Activated naive CD4-positive, alpha-beta T cell (primary cell): ENCODE measurements at places on chromosomes 11 and 22.

GRCh38 chr11:58866788-58867187 is 22.3 kb upstream of the GLYATL2 start:
- DNase-seq = no peak

GRCh38 chr11:31326470-31327148 is 42.9 kb downstream of the DCDC1 start:
- no peak for DNase-seq

GRCh38 chr11:12126344-12127019 is 16.1 kb downstream of the MICAL2 start:
- DNase-seq = no peak

- no peak for DNase-seq
Observed at GRCh38 chr11:64239662-64240434, 1.0 kb upstream of the FKBP2 start.
